Stimulated activated CD4-positive, alpha-beta T cell treated with anti-CD3 and anti-CD28 coated beads, Interleukin-4, amount 100 ng/mL, for 4 hours (primary cell): ENCODE measurements at places on chromosomes 13 and 19.

- DNase-seq, result no peak
Observed at GRCh38 chr19:29031216-29031615, 181.7 kb downstream of the UQCRFS1 start.

DNA sequence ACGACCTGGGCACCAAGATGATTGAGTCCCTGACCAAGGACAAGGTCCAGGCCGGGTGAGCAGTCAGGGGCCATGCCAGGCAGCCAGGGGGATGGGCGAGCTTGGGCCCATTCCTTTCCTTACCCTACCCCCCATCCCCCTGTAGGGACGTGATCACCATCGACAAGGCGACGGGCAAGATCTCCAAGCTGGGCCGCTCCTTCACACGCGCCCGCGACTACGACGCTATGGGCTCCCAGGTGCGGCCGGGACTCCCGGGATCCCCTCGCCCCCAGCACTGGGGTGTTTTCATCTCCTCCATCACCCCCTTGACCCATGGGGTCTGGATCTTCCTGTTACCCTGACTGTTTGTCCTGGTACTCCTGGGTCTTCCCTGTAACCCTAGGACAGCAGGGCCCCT, 7.1 kb downstream of the LHB start:
- DNase-seq, result no peak

DNA sequence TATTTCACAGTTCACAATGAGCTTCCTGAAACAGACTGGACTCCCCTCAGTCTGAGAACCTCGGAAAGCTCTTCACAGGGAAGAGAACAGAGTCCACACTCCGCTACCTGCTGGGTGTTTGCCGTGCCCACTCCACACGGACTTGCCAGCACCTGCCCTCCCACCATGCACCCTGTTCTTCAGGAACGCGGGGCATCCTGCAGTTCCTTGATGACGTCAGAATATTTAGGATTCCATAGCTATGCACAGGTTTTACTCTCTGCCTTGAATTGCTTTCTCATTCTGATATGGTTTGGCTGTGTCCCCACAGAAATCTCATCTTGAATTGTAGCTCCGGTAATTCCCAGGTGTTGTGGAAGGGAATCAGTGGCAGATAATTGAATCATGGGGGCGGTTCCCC, 74.4 kb upstream of the FARP1 start:
- DNase-seq, result no peak

DNA sequence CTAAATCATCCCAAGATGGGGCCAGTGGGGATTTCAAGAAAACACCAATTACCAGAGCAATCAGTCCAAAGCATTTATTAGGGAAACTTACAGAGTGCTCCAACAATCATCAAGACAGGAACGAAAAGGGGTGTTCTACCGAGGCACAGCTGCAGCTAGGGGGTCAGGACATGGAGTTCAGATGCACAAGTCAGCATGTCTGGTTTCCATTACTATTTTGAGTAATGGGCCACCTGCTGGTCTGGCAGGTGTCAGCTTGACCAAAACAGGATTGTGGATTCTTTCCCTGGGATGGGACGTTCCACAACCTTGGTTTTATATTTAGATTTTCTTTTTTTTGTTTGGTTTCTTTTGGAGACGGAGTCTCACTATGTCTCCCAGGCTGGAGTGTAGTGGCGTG, 3.9 kb upstream of the UBL5 start:
- no peak for DNase-seq

- DNase-seq, result no peak
Observed at GRCh38 chr19:35204799-35205732, 23.5 kb downstream of the FAM187B start.

DNA sequence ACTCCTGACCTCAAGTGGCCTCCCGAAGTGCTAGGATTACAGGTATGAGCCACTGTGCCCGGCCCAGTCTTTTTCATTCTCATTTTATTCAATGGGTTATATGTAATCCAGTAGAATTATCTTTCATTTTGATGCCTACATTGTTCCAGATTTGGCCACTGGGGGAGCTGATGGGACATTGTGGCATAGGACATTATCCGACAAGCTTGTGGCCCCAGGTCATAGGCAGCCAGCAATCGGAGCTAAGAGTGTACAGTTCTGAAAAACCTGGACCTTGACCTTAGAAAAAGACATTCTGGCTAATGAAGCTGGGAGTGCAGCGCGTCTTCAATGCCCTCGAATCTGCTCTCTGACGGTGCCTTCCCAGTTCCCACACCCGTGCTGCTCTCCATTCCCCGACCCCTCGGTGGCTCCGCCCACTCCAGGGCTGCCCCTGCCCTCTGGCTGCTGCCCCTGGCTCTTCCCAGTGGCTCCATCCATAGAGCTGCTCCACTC, 108.7 kb downstream of the TEX29 start:
- no peak for DNase-seq
